ENCODE measurements at places on chromosomes 3 and 15.

DNA sequence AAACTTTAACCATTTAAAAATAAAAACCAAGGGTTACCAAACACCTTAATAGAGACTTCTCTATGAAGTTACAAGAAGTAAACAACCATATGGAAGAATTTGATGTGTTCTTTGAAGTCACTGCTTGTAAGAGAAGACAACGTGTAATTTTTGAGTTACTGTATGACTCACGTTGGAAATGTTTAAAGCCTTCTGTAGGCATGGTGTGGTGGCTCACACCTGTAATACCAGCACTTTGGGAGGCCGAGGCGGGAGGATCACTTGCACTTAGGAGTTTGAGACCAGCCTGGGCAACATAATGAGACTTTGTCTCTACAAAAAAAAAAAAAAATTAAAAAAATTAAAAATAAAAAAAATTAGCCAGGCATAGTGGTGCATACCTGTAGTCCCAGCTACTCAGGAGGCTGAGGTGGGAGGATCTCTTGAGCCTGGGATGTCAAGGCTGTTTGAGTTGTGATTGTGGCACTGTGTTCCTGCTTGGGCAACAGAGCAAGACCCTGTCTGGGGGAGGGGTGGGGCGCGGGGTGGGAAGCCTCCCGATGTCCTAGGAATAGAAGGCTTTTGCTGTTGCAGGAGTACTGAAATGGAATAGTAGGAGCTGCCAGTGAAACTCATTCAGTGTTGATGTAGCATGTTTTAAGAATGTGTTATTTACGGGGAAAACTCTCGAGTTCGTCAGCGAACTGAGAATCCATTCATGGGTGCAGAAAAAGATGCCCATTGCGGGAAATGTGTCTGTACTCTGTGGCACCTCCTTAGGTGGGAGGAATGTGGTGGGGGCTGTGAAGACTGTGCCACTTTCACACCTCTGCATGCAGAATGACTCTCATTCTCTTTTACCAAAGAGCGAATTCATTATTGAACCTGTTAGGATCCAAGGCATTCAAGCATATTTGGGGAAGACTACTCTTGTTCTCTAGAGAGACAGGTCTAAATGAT is 134.2 kb downstream of the FNDC3B start:
- no peak for DNase-seq

DNA sequence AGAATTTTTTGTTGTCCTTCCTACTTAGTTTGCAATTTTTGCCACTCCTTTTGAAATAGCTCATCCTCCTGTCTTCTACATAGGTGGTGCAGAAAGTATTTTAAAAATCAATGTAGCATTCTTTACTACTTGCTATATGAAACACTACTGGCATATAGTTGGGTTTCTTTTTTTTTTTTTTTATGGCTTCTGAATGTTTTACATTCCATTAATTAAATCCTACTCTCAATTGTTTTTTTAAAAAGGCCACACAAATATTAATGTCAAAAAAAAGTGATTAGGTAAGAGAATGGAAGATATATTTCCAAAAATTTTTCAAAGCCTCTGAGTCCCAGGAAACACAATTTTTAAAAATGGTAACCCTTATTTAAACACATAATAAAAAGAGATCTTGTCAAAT is 262.6 kb downstream of the MAGI1 start:
- DNase-seq: no peak

GRCh38 chr3:118637846-118638245 is 396.8 kb downstream of the IGSF11 start:
- no peak for DNase-seq

DNA sequence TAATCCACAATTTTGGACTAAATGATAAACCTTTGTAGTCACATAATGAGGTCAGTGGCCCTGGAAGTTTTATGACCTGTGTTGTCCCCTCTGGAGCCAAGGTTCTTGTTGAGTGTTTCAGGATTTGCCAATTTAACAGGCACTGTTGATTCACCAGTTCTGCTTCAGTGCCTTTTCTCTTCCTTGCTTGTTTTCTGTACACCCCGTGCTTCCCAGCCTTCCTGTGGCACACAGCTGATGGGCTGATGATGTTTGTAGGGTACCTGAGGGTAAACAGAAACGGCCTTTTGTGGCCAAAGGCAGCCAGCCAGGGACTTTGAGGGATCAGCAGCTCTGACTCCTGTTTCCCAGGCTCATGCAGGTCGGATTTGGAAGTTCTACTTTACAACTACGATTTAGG is 13.3 kb downstream of the GYG1 start:
- DNase-seq: peak; percentile 72

- DNase-seq: no peak
Observed at GRCh38 chr3:127938800-127939199, 23.8 kb downstream of the KBTBD12 start.

- no peak for DNase-seq
Observed at GRCh38 chr15:43249699-43250203, 17.0 kb downstream of the TGM5 start.

DNA sequence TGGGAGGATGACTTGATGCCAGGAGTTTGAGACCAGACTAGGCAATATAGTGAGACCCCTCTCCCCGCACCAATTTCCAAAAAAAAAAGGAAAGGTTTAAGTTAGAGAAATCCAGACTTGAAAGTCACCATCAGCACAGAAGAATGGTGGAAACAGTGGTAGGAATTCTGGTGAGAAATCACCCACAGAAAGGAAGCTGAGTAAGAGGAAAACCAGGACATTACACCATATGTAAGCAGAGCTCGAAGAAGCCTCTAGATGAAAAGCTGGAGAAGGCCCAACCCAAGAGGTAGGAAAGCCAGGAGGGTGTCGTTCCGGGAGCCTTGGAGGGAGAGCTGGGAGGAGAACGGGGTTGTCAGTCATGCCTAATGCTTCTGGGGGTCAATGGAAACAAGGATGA is 40.5 kb downstream of the RASGRP1 start:
- no peak for DNase-seq

DNA sequence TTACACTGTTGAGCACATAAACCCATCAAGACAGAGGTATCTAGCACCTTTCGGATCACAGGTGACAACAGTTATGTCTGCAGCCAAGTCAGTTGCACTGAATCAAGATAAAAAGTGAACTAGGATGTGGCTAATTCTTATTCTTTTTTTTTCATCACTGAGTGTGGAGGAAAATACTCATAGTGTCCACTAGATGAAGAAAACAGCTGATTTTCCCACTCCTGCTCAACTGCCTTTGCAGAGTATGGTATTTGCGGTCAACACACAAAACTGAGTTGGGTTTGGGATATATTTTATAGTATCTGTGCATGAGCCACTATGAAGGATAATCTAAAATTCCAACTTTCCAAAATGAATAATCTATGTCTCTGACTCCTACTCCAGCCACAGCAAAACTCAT is 32.5 kb downstream of the IL17RD start:
- DNase-seq: no peak

DNA sequence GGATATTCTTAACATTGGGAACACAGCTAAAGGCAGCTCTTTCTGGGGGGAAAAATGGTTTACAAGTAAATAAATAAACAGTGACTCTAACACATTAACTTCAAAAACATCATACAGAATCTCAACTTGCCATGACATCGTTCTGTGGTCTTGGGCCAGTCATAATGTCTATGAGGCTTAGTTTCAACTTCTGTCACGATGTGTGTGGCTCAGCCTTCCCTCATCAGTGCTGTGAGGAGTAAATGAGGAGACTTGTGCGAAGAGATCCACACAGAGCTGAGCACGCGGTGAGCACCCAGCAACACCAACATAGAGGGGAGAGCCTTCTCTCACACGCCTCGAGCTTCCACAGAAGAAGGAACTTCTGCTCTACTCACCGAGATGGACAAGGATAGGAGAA is 49.0 kb downstream of the DZIP1L start:
- no peak for DNase-seq

DNA sequence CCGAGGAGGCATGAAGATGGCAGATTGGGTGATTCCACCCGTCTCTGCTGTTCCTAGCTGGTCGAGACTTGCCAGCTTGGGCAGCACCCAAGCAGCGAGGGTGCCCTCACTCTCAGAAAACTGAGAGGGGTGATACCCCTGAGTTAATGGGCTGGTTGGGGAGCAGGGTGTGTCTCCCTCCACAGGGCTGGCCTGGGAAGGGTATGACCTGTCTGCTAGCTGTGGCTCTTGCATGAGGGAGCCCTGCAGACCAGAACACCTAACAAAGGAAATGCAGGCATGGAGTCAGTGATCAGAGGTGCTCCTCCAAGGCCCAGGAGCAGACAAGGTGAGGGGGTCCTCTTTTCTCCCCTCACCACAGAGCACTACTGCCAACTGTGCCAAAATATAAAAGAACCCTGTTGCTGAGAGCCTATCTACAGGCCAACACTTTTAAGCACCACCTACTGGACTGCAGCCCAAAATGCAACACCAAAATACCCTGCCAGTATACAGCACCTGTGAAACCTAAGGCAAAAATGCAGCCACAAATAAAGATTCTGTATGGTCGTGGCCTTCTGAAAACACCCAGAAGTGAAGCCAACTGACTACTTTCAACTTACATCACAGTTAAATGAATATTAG is 35.8 kb upstream of the PPM1L start:
- no peak for DNase-seq

DNA sequence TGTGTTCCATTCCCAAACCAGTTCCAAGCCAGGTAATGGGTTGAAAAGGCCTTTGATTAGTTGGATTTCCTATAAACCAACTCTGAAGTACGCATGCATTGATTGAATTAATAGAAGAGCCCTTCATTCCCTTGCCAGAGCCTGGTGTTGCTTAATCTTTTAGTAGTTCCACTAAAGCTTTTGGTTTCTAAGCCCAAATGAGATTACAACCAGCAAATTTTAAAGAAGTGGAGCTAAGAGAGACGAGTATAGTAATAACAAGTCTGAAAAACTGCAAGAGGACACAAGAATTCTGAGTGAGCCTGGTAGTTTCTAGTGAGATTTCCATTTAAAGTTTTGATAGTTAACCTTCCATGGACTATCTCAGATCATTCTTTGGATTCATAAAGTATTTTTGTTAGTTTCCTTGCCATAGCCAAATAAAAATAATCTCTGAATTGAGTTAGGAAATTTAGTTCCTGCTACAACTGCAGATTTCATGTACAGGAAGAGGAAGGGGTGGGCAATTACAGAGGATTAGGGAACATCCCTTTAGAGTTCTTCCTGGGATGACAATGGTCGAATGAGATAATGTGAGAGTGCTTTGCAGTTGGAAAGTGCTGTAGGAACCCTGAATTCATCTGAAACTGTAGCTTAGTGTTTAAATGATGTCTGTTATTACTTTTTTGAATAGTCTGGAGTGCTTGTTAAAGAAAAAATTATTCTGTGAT is 136.8 kb downstream of the FNDC3B start:
- no peak for DNase-seq

- DNase-seq: no peak
Observed at GRCh38 chr3:107493134-107493533, 29.6 kb upstream of the BBX start.

- DNase-seq: no peak
Observed at GRCh38 chr3:42608581-42608980, 8.1 kb downstream of the NKTR start.

DNA sequence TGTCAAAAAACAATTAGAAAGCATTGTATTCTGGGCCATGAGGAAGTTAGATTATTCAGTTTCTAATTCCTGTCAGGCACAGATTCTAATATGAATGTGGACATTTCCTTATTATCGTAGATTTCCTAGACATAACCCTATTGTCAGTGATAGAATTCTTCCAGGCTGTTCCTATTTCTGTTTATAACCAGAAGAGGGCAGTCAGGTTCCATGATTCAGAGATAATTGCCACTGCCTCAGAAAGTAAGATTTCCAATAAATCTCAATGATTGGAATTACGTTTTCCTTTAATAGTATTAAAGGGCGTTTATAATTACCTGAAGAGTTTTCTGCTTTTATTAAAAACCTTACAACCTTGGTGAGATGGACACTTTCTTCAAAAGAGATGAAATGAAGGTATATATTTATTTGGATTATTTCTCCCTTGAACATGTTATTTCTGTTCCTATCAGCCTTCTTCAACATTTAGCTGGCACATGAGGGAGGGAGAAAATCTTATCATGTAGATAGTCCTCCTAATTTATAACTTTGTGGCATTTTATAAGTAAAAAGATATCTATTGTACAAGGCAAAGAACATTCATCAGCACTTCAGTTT is 439.2 kb downstream of the MCTP2 start:
- peak; percentile 35 for DNase-seq

DNA sequence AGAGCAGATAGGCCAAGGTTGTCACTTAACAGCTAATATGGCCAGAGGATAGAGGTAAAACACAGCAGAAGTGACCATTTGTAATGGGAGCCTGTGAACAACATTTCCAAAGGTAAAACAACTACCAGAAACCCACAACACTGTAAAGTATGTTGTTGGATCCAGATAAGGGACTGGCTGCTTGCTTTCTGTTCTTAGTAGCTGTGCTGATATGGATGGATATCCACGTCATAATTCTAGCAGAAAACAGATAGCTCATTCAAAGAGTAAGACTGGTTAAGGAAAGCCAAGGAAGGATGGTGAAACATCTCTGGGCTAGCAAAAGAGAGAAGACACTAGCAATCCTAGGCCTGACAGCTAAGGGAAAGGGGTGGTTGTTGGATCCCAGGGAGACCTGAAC is 36.9 kb upstream of the SPRED1 start:
- no peak for DNase-seq

- no peak for DNase-seq
Observed at GRCh38 chr15:62138124-62138523, 27.0 kb downstream of the C2CD4B start.

- no peak for DNase-seq
Observed at GRCh38 chr15:89984421-89985010, 16.6 kb upstream of the ZNF710 start.

- no peak for DNase-seq
Observed at GRCh38 chr3:30475038-30475808, 131.2 kb upstream of the TGFBR2 start.

DNA sequence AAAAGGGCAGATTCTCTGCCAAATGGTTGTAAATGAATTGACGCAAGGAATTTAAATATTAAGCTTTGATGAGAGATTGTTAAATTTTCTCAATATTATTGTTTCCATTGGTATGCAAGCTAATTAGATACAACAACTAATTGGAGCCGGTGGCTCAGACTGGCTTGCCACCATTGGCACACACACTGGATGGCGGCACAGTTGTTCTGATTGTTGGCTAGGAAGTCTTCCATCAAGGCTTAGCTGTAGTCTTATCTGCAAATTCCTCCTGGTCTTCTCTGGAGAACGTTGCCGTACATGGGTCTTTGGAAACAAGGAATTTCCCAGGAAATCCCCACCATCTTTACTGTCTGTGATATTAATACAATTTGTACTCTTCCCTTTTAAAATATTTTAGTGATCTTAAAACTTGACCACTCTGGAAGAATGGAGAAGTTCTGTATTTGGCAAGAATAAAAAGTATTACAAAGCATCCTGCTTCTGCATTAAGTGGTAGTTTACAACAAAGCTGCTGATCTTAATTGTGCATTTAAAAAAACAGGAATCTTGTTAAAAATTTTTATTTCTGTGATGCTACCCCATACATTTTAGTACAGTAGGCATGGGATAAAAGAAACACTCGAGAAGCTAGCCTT is 126.5 kb downstream of the UBE2E2 start:
- no peak for DNase-seq

- no peak for DNase-seq
Observed at GRCh38 chr3:16929311-16929710, 44.6 kb downstream of the PLCL2 start.

Data from SHP77 treated with DMSO at 0.1 percent for 48 hours (cell line).